ENCODE measurements at places on chromosomes 4 and X.

GRCh38 chr4:15162046-15162445, 159.8 kb downstream of the CPEB2 start:
- DNase-seq: no peak

- no peak for DNase-seq
These were observed 867.6 kb downstream of the FAT4 start for GRCh38 chr4:126182336-126182735.

DNA sequence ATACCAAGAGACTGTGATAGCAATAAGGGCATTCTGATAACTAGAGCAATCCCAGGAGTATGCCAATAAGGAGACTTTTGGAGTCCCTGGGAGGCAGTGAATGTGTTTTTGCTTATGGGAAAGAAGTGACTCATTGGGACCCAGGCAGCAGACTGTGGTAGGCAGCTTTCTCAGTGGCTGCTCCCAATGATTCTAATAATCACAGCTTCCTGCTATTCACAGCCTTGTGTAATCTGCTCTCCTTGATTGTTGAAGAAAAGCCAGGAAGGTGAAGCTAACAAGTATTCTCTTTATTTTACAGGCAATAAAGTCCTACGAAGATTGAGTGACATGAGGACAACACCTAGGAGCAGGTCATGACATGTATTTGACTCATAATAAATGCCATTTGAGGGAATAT, 70.3 kb upstream of the DDX60 start:
- DNase-seq: no peak

DNA sequence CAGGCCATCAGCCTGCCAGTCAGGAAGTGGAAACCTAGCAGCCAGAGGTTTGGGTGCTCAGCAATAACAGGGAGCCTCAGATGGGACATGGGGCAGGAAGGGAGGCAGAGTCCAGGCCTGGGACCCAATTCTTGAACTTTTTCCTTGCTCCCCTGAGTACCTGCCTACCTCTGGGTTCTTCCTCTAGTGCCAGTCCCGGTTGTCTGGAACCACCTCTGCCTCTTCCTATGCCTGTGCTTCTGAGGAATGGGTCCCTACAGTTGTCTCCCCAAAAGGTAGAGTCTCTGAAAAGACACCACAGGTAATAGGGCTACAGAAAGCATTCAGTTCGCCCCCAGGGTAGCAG, 212.4 kb upstream of the MAMLD1 start:
- DNase-seq: no peak

DNA sequence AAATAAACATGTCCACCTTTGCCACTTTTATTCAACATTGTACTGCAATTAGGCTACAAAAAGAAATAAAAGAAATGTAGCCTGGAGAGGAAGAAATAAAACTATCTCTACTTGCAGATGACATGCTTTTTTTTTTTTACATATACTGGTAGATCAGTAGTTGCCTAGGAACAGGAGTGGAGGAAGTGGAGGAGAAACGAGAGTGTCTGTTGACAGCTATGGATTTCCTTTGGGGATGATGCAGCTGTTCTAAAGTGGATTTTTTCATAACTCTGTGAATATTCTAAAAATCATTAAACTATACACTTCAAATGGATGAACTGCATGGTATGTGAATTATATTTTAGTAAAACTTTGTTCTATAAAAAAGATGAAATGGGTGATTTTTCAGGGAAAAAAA, 116.4 kb downstream of the ANAPC4 start:
- DNase-seq: no peak

GRCh38 chr4:124322234-124323065, 390.1 kb downstream of the ANKRD50 start:
- DNase-seq: no peak

DNA sequence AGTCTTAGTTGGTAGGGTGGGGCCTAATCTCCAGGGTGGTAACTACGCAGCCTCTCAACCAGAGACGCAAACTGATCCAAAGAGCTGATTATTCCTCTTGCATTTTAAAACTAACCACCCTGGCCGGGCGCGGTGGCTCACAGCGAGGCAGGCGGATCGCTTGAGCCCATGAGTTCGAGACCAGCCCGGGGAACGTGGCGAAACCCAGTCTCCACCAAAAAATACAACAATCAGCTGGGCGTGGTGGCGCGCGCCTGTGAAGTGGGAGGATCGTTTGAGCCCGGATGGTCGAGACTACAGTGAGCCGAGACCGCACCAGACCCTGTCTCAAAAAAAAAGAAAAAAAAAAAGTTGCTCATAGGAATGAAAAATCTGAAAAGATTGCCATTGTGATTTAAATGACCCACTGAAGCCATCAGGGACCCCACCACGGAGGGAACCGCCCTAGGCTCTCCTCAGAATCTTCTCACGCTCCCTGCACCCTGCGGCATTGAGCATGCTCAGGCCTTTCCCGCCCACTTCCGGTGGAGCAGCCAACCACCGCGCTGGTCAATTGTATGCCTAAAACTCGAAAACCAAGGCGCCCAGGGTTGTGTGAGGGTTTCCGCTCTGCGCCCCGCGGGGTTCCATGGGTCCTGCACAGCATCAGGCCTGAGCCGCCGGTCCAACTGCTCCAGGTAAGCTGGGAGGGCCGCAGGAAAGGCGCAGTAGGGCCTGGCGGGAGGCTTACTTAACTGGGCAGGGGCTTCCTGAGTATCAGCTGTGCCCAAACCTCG, at the start of gene TRIM60:
TSS of gene TRIM60 (plus strand) at position 564 of the 776 bp plus-strand sequence. CDS start 8,074 bp downstream, outside the sequence.
- no peak for DNase-seq

GRCh38 chr4:138405466-138405891, 163.3 kb upstream of the SLC7A11 start:
- DNase-seq: no peak

DNA sequence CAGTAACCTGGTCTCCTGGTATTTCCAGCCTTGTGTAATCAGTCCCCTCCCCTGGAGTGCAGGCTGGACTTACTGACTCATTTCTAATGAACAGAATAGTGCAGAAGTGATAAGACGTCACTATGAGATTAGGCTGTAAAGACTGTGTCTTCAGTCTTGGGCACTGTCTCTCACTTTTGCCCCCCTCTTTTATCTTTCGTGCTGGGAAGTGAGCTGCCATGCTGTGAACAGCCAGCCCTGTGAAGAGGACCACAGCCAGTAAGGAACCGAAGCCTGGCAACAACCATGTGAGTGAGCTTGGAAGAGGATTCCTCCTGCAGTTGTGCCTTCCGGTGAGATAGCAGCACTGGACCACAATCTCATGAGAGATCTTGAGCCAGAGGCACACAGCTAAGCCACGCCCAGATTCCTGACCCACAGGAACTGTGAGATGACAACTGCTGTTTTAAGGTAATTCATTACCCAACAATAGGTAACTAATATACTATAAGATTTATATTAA, 67.5 kb upstream of the GPR34 start:
- DNase-seq: no peak

DNA sequence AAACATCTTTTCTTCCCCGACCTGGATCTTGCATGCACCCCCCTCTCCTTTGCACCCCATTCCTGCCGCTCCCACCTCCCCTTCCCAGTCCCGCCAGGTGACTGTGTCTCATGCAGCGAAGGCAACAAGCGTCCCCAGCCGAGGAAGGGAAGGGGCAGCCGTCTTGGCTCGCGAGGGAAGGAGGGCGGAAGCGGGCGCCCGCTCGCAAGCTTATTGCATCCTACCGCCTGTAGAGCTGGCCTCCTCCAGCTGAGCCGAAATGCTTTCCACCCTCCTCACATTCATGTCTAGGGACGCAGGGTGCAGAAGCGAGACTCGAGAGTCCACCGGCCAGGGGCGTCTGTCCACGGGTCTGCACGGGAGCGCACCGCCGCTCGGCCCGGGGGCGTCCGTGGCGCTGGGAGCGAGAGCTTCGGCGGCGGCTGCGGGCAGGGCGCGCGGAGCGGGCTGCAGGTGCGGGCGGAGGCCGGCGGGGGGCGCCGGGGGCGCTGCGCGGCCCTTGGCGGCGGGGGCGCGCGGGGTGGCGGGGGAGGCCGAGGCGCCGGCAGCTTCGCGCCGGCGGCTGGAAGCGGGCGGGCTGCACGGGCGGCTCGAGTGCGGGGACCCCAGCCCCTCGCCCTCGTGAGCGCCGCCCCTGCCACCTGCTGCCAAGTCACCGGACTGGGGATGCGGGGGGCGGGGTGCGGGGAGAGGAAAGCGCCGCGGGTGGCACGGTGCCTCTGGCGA, at the start of gene KCNIP4:
TSS of gene KCNIP4 (minus strand) at position 426 of the 726 bp plus-strand sequence.
- no peak for DNase-seq

- no peak for DNase-seq
These were observed 68.5 kb downstream of the SH3RF1 start for GRCh38 chr4:169202145-169202699.

DNA sequence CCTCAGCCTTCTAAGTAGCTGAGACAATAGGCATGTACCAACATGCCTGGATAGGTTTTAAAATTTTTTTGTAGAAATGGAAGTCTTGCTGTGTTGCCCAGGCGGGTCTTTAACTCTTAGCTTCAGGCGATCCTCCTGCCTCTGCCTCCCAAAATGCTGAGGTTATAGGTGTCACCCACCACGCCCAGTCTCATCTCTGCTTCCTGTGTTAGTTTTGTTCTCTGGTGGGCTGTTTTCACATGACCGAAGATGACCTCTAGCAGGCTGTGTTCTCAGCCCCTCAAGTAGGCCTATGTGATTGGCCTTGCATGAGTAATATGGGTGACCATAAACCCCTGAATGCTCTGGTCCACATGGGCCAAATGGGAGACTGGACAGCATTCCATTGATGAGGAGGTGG, 56.8 kb upstream of the MSANTD1 start:
- no peak for DNase-seq
